ENCODE measurements at places on chromosomes 5 and 9. TPM values are rescaled to one million over a fixed set of nuclear protein-coding genes. Genes with fewer than 3 reads are reported as not detected.

The SNCAIP gene
- 35.9 TPM for total RNA-seq

The LRRC19 gene
- total RNA-seq = not detected

The IL7R gene
- 1.2 TPM for total RNA-seq

The CDKN2A gene
- 9.3 TPM for total RNA-seq

The IL5 gene
- not detected for total RNA-seq

DNA sequence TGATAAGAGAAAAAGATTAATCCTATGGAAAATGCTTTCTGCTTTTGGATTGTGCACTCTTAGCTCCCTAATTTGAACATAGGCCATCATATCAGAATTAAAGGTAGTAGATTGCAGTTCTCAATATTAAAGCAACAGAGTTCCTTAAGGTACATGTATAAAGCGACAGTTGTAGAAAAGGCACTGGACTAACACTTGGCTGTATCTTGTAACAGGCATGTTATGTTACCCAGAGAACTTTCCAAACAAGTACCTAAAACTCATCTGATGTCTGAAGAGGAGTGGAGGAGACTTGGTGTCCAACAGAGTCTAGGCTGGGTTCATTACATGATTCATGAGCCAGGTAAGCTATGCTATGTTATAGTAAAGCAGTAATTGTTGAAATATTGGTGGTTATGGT, 3.3 kb upstream of the SECISBP2 start:
- no peak for DNase-seq

DNA sequence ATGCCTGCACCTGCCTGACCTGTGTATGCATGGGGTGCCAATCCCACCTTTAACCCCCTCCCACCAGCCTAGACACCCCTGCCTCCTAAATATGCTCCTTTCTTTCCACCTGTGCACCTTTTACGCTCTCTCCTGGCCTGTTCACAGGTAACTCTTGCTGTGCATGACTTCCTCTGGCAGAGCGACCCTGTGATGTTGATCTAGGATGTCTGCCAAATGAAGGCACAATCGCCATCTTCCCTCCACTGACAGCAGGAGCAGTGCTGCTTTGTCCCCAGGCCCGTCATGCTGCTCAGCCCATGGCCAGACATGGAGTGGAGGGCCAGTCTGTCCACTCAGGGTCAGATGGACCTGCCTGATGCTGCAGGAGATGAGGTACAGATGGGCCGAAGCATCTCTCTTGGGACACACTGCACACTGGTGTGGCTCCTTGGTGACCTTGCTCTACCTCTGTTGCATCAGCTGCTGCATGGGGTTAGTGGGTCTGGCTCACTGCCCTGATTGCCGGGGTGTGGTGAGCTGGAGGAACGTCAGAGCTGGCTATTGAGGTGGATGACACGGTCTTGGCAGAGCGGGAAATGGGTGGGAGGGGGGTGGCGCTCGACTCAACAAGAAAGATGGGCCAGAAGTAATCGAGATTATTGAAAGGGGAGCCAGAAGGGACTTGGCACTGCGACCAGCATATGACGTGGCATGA, 101.7 kb upstream of the PITX1 start:
- DNase-seq = no peak

GRCh38 chr9:35487081-35487480, 2.8 kb upstream of the RUSC2 start:
- no peak for DNase-seq

- DNase-seq = no peak
Observed at GRCh38 chr5:175202463-175203068, 241.4 kb downstream of the DRD1 start.

DNA sequence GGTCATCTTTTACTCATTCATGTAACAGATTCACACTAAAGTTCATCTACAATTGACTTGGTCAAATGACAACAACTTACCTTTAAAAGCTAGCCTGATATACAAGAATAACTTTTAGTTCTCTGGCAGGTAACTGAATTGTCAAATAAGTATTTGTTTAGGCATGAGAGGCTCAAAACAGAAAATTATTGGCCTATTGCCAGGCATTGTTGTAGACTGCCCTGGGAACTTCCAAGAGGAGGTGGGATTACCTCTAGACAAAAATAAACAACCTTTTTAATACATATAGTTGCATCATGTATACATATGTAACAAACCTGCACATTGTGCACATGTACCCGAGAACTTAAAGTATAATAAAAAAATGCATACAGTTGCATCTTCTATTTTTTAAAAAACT, 18.2 kb upstream of the SLCO4C1 start:
- DNase-seq = no peak

DNA sequence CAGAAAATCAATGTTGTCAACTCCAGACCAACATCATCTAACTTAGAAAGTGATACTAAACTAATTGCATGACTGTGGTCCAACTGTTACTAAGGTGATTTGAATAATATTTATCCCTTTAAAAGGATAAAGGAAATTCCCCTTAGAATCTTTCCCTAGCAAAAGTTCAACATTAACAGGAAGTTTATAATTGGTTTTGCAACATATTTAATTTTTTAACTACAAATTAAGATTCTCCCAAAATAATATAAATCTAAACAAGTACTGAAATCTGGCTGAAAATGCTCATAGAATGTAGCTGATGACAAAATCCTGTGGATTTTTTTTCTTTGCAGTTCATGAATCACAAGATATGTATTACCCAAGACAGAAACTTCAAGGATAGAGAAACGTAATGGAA, 151.4 kb downstream of the LPAR1 start:
- no peak for DNase-seq

DNA sequence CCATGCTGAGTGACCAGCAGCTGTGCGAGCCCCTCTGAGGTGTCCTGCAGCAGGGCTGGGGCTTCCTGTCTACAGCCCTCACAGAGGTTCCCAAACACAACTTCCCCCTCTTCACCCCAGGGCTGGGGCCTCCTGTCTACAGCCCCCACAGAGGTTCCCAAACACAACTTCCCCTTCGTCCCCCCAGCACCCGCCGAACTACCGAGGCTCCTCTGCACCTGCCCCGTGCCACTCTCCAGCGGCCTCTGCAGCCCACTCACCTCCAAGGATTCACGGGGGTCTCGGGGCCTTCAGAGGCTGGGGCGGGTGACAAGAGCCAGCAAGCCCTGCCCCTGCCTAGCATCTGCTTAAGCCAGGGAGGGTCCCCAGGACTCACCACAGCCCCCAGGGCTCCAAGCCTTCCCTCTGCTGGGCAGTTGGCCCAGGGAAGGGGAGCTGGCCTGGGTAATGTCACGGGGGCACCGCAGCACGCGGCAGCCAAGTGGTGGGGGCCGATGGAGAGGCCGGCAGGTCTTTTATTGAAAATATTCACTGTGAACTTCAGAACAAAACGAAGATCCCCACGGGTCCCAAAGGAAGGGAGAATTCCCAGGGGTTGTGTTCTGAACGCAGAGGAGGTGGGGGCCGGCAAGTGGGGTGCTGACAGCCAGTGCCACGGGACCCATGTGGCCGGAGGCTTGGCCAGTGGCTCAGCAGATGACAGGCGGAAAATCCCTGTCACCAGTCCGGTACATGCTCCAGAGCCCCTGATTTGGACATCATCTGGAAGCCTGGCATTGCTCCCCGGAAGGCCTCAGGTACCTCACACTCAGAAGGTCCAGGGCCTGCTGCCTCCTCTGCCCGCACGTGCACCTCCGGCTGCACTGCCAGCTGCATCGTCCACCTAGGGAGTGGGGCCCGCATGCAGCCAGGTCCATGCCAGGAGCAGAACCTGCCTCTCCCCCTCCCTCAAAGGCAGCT, 125.3 kb downstream of the ADAMTS2 start:
- no peak for DNase-seq

- DNase-seq = no peak
Observed at GRCh38 chr9:104506565-104506964, 2.5 kb downstream of the OR13F1 start.

DNA sequence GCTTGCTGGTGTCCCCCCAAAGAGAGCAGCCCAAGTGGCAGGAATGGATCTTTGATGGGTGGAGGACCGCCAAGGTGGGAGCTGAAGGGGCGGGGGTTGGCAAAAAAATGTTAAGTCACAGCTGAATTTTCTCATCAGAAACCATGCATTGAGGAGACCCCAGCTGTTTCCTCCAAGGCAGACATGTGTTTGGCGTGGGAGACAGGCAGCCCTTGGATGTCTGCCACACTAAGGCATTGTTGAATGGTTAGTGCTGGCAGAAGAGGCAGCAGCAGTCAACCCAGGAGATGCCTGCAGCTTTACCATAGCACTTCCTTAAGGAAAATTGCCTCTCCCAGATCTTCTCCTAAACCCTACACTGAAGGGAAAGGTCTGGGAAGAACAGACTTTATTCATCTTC, 394.9 kb upstream of the CD180 start:
- DNase-seq = peak; percentile 29

DNA sequence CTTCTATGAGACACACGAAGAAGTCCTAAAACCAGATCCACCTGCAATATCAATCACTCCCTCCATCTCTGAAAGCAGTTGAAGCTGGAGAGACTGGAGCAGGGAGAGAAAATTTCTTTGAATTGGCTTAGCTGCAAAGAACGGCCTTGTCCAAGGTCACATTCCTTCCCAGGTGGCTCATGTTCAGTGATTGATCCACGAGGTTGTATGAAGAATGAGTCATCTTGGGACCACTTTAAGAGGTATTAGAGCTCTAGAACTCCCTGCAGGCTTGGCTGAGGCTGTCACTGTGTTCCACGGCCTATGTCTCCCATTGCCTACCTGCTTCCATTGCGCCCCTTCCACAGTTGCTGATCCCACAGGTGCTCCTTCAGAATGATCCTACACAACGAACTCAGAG, 68.2 kb downstream of the HMHB1 start:
- no peak for DNase-seq

GRCh38 chr5:136639616-136640015, 274.3 kb upstream of the TRPC7 start:
- DNase-seq = no peak

DNA sequence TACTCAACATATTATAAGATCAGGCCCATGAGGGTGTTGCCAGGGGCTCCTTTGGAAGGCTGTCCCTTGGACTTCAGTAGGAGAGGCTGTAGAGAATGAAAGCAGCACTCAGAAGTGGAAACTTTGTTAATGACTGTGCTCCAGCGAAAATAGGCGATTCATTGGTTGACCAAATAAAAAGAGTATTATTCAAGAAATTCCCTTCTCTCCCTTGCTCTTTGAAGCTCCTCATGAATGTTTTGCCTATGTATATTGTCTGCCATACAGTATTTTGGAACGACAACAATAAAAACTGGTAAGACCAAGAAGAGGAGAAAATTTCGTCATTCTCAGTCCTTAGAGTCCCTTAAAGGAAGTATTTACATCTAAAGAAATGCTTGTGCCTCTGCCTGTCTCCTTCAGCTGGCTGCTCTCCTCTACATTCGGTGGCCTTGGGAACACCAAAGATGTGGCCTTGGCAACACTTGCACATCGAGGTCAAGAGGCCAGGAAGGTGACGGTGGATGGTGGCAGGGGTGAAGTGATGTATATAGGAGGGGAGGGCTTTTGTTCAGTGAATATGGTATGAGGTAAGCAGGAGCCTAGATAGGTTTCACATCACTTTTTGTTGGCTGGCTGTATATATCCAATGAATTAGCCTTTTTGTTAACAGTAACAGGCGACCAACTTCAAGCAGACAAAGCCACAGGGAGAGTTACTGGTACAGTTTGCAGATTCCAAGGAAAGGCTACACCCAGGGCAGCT, 95.0 kb upstream of the ACTBL2 start:
- no peak for DNase-seq

GRCh38 chr5:87825583-87825982, 412.9 kb upstream of the CCNH start:
- no peak for DNase-seq

All from endothelial cell of umbilical vein (primary cell).